ENCODE measurements at places on chromosomes 2 and 18.
A peak's percentile ranks its signal among the peaks of the same experiment; 100 is the strongest.

- DNase-seq = no peak
These were observed 280.1 kb downstream of the NEDD4L start for GRCh38 chr18:58323866-58324762.

- no peak for DNase-seq
These were observed 14.0 kb downstream of the INPP5D start for GRCh38 chr2:233074106-233074505.

DNA sequence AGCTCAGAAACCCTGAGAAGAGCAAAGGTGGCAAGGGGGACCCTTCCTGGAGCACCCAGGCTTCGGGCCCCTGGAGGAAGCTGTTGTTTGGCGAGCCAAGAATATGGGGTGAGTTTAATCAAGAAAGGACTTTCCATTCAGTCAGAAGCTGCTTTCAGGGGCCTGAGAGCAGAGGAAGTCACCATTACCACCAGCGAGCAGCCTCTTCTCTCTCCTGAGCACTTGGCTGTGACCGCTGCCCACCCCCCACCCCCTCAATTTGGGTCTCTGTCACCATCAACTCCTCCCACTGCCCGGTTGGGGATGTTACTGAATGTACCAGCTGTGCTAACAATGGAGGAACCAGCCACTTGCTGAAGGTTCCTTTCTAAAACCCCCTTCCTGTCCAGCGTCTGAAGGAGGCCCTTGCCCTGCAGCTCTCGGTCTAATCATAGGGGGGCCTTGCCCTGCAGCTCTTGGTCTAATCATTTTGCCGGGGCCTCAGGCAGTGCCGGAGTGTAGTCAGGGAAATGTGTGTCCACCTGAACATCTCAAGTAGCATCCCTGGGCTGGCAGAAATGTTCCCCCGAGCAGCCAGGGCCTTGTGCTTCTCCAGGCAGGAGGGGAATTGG lies 943 bp downstream of the INPP5D start:
- peak; percentile 75 for DNase-seq

DNA sequence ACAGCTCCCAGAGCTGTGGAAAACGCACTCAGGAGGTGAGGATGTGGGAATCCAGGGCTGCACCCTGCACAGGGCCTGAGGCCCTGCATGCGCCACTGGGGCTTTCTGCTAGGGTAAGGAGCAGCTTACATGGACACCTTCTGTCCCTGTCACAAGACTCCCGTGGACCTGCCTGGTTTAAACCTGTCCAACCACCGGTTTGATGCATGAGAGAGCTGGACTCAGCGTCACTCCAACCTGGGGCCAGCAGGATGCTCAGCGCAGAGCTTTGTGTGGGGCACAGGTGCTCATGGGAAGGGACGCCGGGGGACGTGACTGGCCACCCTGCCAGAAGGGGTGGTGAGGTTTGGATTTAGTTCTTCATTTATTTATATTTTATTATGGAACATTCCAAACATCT lies 24.2 kb downstream of the SNORC start:
- no peak for DNase-seq

- no peak for DNase-seq
These were observed 376.1 kb upstream of the SOX11 start for GRCh38 chr2:5316001-5316490.

GRCh38 chr2:181672255-181673008 lies 7.9 kb downstream of the NEUROD1 start:
- peak; percentile 38 for DNase-seq

GRCh38 chr18:48713309-48713708 lies 174.5 kb downstream of the CTIF start:
- no peak for DNase-seq

- no peak for DNase-seq
These were observed 68.5 kb downstream of the NCOA1 start for GRCh38 chr2:24559473-24560113.

- DNase-seq = no peak
These were observed 302.4 kb upstream of the SOX11 start for GRCh38 chr2:5389740-5390139.

DNA sequence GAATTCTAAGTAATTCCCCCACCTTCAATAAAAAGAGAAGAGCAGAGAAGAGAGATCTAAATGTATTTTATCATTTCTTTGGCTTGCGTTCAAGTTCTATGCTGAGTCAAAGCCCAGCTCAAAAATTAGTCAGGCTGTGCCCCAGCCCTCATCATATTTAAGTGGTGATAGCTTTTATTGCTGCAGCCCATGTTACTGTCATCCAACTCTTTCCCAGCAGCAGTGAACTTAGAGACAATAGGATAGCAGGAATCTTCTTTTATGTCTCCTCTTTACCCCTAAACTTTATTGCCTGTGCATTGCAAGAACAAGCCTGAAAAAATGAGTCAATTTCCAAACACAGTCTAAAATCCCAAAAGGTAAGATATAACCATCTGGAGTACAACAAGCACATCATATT lies 1599.3 kb upstream of the PIK3C3 start:
- DNase-seq = no peak

DNA sequence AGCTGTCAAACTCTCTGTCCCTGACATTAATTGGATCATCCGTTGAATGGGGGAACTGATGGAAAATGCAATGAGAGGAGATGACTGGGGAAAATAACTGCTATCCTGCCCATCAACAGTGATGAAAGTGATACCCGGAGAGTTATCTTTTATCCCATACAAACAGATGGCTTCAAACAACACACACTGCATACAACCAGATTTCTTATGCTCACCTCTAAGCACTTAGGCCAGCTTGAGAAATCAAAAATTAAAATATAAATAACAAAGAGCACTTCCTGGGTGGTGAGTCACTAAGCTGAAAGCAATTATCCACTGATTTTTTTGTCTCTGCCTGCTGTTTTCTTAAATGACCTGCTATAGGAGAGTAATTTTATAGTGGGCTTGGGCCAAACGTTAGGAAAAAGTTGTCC lies 237.6 kb upstream of the RGPD4 start:
- DNase-seq = no peak

DNA sequence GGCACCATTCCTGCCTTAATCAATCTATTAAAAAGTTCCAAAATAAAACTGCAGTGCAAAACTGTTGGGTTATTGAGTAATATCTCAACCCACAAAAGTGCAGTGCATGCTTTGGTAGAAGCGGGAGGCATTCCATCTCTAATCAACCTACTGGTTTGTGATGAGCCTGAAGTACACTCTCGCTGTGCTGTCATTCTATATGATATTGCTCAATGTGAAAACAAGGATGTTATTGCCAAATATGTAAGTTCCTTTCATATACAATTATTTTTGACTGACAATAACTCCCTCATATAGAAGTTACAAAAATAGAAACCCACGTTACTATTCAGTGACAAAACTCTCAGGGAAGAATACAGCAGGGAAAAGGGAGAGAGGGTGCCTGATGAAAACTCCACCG lies 43.0 kb downstream of the OSGEPL1 start:
- no peak for DNase-seq

DNA sequence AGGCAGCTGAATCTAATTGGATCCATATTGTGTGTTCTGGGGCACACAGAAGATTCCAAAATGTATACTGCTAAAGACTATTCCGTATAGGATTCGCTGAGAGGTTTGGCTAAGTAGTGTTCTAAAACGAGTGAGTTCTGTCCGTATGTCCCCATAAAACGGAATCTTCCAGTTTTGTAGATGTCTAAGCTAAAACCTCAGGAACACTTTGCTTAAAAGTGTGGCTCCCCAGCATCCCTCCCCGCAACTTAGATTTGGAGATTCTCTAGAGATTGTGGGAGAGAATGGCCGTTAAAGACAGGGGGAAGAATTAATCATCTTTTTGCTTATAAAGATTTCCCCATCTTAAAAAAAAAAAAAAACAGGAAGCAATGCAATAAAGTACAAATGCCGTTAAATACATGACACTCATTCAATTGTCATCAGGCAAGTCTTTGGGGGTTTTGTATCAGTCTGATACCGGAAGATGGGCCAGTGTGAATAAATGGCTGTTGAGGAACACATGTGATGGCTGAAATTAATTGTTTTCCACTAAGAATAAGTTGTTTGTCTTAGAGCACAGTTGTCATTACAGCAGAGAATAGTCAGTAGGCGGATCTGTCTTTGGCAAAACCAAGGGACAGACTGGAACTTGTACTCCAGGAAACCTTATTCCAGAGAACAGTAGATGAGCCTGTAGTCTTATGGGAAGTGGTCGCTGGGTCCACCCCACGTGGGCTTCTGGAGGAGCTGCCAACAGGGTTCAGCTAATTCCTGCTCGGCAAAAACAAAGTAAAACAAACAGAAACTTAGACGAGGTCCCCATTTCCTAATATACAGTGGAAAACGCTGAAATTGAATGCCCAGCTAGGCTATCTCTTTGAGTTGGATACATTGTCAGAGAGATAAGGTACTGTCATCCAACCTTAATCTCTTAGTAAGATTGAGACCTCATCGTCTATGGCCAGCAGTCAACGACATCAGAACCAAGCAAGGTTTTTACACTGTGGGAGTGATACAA lies 1.7 kb downstream of the EMILIN2 start:
- DNase-seq = no peak

DNA sequence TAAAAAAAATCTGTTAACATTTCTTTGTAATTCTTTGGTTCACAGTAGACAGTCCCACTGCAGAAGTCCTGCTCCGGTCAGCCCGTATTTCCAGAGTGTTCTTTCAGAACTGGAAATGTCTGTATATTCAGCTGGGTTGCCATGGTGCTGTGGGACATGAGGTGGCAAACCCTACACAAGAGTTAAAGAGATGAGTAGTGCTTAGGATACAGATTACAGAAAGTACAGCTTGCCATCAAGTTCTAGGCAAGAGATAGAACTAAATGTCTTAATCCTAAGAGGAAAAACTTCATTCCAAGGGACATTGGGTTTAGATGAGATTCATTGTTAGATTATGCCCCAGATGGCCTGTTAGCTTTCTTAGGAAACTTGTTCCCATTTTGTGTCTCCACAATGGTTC lies 60.1 kb downstream of the FMNL2 start:
- DNase-seq = no peak
